ENCODE measurements at places on chromosomes 2 and 18.

DNA sequence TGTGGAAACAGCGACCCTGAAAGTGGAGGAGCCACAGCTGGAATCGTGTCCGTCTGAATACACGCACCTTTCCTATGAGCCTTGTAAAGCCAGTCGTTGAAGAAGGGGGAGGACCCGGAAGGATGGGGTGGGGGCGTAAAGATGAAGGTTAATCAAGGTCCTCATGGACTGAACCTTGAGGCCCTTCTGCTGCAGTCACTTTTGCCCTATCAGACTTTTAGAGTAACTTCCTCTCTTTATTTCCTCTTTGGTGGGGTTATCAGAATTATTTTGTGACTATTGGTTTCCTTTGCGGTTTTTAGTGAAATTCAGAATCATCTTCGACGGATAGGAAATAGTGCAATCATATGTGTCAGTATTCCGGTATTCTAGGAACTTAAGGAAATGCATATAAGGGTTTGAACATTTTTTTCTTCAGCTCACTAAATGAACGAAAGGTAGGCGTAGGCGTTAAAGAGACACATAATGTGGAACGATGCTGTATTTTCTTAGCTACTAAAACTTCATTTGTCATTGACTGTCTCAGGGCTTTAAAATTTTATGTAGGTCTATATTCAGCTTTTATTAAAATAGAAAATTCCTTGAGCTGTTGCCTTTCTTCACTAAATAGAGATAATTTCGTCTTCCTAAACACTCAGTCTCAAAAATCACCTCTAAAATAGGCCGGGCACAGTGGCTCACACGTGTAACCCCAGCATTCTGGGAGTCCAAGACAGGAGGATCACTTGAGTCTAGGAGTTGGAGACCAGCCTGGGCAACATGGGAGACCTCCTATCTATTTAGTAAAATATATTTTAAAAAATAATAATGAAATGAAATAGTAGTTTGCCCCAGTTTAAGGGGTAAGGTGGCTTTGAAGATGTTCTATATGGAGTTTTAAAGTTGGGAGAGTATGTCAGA lies 1.4 kb upstream of the YES1 start:
- peak; percentile 10 for DNase-seq

GRCh38 chr2:3587432-3587831 lies 7.5 kb upstream of the COLEC11 start:
- DNase-seq: no peak

GRCh38 chr2:197828464-197829135 lies 24.2 kb downstream of the PLCL1 start:
- no peak for DNase-seq

DNA sequence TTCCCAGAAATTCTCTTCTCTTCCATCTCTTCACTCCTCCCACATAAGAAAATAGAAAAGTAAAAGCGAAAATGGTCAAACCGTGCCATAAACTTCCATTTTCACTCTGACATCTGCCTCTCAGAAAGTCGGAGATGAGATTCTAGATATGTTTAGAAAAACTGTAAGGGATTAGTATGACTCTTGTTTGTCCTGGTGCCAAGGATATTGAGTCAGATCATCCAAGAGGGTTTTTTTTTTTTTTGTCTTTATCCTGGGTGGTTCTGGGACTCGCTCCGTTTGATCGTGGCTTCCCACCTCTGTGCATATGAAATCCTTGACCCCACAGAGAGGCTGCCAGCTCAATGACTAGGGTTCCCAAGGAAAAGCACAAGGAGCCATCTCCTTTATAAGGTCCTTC lies 17.3 kb downstream of the EN1 start:
- no peak for DNase-seq

DNA sequence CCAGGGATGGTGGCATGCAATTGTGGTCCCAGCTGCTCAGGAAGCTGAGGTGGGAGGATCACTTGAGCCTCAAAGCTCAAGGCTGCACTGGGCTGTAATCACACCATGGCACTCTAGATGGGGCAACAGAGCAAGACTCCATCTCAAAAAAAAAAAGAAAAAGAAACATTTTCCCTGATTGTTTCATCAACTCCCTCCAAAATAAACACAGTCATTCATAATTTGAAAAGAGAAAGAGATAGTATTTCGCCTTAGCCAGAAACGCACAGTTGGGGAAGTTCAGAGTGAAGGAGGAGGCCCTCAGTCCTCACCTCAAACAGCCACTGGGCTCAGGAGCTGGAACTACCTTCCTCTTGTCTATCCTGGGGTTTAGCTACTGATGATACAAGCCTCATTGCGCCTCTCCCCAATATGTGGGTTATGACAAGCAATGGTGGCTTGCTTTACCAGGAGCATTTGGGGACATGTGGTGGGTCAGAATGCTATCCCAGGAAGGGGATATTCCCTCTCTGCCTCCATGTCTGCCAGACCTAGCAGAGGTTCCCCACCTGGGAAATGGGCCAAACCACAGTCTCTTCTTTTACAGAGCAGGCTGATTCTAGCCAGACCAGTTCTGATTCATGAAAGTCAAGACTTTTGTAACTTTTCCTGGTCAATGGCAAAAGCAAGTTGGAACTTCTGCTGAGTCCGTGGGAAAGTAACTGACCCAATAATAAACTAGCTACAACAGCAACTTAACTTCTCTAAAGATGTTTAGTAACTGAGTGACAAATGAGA lies 22.2 kb upstream of the TMEM87B start:
- no peak for DNase-seq

GRCh38 chr18:11993264-11993916 lies 12.1 kb downstream of the IMPA2 start:
- DNase-seq: no peak

DNA sequence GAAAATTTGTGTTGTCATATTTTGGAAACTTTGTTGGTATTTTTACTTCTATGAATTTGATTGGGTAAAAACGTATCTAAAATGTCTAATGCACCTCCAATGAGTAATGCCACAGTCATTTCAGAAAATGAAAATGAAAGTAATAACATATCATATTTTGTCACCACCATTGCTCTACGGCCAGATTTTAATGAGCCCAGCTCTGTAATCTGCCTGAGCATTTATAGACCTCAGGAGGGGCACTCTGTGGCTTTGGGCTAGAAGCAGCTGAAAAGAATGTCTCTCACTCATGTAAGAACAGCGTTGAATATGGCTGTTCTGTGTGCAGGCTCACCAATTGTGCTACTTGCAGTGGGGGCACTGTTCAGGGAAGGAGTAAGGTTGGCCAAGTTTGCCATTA lies 32.7 kb upstream of the ABCA12 start:
- DNase-seq: no peak

DNA sequence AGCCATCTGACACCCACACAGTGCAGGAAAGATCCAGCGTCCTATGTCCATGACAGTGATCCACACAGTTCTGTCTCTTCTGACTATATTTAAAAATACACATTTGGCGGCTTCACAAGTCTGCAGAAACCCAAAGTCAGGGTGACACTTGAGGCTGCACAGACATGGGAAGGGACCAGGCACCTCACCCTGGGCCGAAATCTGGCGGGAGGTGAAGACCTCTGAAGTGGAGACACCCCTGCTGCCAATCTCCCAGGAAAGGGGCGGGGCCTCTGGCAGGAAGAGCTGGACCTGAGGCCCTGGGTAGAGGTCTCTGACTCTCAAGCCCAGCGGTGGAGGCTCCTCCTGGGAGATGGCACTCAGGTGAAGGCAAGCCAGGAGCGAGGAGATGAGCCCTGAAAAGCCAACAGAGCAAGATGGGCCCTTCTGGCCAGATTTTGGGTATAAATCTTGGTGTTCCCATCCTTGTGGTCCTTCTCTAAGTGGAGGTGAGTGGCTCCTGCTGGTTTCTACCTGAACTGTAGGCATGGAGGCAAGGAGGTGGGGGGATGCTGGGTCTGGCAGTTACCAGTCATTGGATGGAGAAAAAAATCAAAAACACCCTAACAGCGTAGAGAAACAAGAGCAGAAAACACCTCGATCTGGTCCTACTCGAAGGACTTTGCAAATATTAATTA lies 248.4 kb downstream of the HDAC4 start:
- DNase-seq: no peak
